ENCODE measurements at places on chromosomes 16 and 17. TPM values are rescaled to one million over a fixed set of nuclear protein-coding genes. Genes with fewer than 3 reads are reported as not detected.

GRCh38 chr17:9672691-9673090 is 27.4 kb downstream of the USP43 start:
- DNase-seq: no peak

Gene TLCD3B
- not detected for polyA plus RNA-seq

DNA sequence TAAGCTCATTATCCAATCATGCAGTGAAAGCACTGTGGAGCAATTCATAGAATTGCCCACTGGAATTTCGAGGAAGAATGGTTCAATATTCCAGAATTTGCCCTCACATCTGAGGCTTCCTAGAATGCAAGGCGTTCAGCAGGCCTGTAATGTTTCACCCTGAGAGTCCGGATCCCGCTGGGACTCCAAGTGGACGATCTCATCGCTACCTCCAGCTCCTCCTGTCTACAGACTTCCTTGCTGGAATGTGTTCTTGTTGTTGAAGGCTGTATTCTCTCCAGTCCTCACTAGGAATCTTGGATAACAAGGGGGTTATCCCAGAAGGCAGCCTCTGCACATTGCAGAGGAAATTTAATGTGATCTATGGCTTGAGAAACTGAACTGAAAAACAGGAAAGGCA is 7.8 kb downstream of the SLC47A1 start:
- no peak for DNase-seq

DNA sequence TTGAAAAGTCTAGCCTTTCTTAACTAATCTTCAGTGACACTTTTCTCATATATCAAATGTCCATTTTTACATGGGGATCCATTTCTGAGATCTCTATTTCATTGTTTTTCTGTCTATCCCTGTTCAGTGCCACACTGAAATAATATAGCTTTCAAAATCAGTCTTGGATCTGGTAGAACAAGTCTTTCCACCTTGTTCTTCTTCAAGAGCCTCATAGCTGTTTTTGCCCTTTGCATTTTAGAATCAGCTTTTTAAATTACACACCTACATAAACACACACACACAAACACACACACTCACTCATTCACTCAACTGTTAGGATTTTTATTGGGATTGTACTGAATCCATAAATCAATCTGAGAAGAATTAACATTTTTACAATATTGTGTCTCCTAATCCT is 19.2 kb downstream of the GSDMB start:
- DNase-seq: no peak

DNA sequence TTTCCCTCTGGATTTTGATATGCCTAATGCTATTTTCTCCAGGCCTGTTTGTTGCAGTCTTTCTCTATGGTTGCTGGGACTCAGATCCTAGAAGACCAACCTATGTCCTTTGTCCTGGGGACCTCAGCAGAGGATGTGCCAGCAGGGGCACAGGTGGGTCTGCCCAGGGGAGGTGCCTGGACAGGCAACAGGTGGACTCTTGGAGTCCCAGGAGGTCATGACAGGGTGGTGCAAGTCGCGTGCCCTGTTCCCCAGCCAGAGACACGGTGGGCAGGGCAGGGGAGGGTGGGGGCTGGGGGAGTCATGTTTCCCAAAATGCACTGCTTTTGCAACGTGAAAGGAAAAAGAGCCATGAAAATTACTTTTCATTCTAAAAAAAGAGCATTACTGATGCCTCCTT is 26.3 kb upstream of the PLLP start:
- DNase-seq: no peak
